Foreskin keratinocyte (primary cell): ENCODE measurements at places on chromosomes 2 and 18. TPM values are rescaled to one million over a fixed set of nuclear protein-coding genes. Genes with fewer than 3 reads are reported as not detected.

DNA sequence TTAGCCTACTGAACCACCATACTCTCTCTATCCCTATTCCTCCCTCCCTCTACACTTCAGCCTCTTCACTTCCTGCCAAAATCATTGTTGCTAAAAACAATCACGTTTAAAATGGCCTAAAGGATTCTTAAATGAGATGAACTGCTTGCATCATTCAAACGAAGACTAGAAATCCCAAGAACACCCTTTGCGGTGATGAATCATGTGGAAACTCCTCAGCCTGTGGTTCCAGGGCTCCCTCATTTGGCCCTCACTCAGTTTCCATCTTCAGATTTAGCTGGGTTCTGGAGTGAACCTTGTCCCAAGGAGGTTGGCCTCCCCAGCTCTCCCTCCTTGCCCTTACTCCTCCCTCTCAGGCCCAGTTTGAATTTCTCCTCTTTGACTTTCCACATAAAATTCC, 125.6 kb upstream of the CDC42EP3 start:
- DNase-seq = no peak

GRCh38 chr18:61782545-61782944, 110.3 kb downstream of the RNF152 start:
- DNase-seq = no peak

GRCh38 chr18:68721681-68722583, 7.0 kb upstream of the TMX3 start:
- no peak for DNase-seq

GRCh38 chr2:134670955-134671354, 47.8 kb downstream of the TMEM163 start:
- no peak for DNase-seq

- no peak for DNase-seq
Measured at GRCh38 chr2:174800436-174801205, 36.3 kb upstream of the CHRNA1 start.

DNA sequence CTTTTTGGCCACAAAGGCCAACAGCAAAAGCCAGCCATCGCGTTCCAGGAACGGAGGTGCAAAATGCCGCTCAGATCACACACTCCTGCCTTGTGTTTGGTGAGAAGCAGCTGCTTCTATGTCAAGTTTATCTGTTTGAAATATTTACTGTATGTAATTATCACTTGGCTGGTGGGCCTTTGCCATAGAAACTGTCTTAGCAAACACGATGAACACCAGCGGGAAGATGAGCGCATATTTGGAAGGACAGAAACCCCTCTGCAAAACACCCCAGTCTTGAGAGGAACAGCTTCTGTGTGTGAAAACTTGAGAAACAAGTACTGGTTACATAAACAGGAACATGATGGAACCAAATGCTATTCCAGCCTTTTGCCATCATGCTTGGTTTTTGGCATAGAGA, 59.7 kb downstream of the SCG2 start:
- no peak for DNase-seq

CNNM4 gene
- polyA plus RNA-seq = 3.2 and 3.7 TPM in 2 replicates

HOXD13 gene
- polyA plus RNA-seq = not detected in 2 replicates

PKDCC gene
- 0.07 TPM in 1 of 2 replicates, not detected in the other for polyA plus RNA-seq

PLEKHA3 gene
- polyA plus RNA-seq = 3.2 and 3.7 TPM in 2 replicates

GRHL1 gene
- 0.35 and 0.41 TPM in 2 replicates for polyA plus RNA-seq
